ENCODE measurements at places on chromosomes 16 and 17.

DNA sequence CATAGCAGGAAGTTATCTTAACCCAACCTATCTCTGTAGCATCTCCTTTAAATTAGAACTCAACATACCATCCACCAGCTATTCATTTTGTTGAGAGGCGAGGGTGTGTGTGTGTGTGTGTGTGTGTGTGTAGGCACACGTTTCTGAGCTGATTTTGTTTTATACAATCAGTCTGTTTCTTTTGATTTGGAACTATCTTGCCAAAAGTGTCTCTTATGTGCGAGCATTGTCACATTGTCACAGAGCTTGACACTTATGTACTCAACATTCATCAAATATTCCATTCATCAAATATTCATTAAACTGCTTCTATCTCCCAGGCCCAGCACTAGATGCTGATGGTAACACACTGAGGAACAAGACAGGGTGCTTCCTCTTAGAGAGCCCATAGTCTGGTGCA is 180.4 kb downstream of the HAPSTR1 start:
- DNase-seq, result no peak

DNA sequence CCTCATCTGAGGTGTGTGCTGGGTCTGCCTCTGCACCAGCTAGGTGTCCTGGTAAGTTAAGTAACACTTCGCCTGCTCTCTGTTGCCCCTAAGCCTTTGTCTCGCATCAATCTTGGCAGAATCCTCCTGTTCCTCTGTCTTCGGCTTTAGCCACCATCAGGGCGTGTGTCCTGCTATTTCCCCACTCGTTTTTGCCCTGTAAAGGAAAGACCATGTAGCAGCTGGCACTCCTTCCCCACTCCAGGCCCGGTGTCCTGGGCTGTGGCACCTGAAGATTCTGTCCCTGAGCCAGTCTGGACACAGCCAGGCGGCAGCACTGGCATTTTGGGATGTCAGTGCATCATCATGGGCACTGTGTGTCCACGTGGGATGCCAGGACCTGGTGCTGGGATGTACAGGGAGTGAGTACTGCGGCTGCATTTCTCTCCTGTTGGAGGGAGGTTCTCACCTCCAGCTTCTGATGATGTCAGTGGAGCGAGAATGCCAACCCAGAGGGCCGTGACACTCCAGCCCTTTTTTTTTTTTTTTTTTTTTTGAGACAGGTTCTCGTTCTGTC is 26.2 kb upstream of the FOXK2 start:
- no peak for DNase-seq

- no peak for DNase-seq
Observed at GRCh38 chr17:56910509-56911235, 3.2 kb downstream of the TRIM25 start.

DNA sequence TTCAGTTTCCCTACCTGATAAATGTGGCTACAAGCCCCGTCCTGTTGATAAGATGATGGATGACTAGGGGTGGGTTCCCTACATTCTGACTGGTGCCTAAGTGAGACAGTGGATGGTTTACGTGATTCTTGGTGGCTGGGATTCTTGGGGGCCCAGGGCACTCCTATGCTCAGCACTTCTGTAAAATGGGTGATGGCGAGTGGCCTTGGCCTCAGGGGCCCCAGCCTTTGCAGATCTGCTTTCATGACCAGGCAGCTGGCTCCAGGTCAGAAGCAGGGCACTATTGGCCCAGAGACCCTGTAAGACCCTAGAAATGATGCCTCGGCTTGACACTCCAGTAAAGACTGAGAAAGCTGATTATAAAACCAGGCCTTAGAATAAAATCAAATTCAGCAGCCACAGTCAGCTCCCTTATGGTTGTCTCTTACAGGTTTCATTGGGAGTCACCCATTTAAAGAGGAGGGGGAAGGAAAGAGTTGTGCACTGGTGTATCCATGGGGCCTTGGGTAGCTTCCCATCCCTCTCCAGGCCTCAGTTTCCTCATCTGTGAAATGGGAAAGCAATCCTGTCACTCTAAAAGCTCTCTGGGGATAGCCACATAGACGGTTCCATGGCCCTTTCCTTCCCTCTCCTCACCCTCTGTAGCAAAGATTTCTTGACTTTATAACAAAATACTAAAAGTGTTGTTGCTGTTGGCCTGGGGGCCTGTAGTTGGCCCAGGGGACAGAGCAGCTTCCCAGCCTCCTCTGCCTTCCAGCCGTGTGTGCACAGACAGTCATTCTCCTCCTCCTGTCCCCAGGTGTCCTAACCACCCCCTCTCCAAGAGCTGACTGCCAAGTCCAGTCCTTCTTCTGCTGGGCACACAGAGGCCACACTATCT is 1.2 kb downstream of the SNX20 start:
- DNase-seq, result no peak

DNA sequence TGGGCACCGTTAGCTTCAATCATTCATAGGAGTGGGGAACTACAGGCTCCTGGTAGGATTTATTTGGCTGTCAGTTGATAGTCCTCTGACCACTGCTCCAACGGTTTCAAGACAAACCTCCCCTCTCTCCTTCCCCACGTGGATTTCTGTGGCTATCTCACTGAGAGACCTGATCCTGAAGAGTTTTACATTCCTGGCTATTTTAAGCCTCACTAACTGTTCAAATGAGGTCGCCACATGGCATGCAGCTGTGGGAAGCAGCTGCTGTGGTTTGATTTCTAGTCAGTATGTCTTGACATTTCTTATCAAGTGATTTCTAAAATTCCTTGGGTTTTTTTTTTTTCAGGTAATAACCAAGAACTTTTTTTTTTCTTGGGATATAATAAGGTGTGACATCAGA is 38.3 kb downstream of the CDK5R1 start:
- no peak for DNase-seq

DNA sequence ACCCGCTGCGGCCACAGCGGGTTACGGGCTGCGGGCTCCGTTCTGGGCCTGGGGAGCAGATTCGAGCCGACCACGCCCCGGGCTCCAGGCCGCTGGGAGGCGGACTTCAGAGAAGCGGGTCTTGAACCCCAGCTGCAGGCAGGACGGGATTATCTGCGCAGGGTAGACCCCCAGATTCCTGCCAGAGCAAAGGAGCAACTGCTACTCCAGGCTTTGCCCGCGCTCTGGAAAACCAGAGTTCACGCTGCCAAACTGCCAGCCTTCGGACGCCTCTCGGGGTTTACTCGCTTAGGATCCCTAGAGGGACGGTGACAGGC is 301 bp upstream of the ULK2 start:
- peak; percentile 3 for DNase-seq

- DNase-seq, result no peak
Observed at GRCh38 chr17:45227101-45227925, 5.6 kb downstream of the FMNL1 start.

DNA sequence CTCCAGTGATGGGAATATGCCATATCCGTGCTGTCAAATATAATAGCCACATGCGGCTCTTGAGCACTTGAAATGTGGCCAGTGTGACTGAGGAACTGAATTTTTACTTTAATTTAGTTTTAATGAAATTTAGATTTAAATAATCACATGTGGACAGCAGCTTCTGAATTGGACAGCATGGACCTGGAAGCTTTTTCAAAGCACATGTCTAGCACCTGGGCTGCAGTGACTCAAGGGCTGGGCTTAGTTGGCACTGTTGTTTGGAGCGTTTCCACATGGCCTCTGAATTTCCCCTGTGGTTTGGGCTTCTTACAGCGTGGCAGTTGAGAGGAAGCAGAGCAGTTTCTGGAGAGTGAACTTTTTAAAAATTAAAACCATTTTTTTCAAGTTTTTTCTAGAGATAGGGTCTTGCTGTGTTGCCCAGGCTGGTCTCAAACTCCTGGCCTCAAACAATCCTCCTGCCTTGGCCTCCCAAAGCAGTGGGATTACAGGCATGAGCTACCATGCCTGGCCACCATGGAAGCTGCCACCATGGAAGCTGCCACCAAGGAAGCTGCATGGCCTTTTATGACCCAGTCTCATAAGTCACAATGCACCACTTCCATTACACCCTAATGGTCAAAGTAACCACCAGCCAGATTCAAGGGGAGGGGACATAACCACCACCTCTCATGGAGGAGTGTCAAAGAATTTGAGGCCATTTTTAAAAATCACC is 6.7 kb upstream of the TOB1 start:
- peak; percentile 41 for DNase-seq

- DNase-seq, result no peak
Observed at GRCh38 chr17:71846561-71847110, 274.2 kb upstream of the SOX9 start.

- DNase-seq, result no peak
Observed at GRCh38 chr16:82033006-82033405, 2.0 kb upstream of the HSD17B2 start.

- DNase-seq, result no peak
Observed at GRCh38 chr17:67773246-67773645, 52.1 kb upstream of the BPTF start.

- no peak for DNase-seq
Observed at GRCh38 chr16:17382949-17383863, 87.6 kb downstream of the XYLT1 start.

GRCh38 chr16:46982335-46982734 is 8.9 kb upstream of the DNAJA2 start:
- no peak for DNase-seq

GRCh38 chr16:78993346-78993745 is 607.2 kb downstream of the MAF start:
- no peak for DNase-seq

Measured in activated CD4-positive, alpha-beta T cell treated with anti-CD3 and anti-CD28 coated beads, Interleukin-2, amount 50 U/mL, for 1 hour (primary cell).